ENCODE measurements at places on chromosomes 1 and 21.

DNA sequence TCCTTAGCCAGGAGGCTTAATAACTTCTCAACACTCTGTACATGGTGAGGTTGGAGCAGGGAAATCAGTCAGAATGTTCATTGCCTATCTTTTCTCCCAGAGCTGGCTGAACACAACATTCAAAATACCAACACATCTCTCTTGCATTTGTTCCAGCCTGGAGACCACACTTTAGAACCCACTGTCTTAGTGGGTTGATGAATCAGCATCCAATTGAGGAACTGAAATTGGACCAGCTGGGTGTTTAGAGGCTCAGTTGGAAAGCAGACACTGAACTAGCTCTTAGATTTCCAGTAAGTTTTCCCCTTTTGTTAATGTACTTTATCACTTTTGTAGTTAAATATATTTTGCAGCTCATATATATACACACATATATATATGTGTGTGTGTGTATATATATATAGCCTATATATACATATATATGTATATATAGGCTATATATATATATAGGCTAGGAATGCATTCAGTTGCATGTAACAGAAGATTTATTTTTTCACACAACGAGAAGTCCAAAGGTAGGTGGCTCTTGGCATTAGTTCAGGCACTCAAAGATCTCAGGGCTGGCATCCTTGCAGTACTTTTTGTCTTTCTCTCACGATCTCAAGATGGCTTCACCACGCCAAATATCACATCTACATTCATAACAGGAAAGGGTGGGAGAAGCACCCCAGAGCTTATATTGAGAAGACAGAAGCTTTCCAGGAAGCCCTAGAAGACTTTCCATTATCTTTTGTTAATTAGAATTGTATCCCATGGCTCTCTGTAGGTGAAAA is 35.0 kb upstream of the HUNK start:
- no peak for DNase-seq

DNA sequence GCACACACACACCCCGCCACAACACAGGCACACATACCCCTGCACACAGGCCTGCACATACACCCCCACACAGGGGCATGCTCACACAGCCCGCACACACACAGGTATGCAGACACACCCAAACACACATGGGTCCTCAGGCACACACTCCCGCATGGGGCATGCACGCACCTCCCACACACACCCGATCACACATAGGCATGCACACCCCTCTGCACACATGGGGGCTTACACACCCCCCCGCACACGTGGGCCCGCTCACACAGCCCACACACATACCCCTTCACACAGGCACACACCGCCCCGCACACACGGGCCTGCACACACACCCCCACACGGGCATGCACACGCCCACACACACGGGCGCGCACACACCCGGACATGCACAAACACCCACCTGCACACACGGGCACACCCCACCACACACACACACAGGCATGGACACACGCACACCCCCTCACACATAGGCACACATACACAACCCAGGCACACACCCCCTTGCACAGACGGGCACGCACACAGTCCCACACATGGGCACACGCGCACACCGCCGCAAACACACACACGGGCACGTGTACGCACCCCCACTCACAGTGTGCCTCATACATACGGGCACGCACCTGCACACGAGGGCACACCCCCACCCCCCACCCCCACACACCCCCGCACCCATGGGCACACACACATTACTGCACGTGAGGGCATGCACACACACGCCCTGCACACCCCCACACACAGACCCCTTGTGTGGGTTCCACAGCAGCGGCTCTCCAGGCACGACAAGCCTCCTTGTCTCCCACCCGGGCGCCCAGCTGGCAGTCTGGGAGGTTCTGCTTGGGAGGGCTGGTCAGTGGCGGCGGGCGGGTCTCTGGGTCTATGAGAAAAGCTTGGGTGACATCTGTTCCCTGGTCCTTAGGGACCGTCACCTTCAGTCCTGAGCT is 8.3 kb downstream of the ATAD3B start:
- DNase-seq: no peak

DNA sequence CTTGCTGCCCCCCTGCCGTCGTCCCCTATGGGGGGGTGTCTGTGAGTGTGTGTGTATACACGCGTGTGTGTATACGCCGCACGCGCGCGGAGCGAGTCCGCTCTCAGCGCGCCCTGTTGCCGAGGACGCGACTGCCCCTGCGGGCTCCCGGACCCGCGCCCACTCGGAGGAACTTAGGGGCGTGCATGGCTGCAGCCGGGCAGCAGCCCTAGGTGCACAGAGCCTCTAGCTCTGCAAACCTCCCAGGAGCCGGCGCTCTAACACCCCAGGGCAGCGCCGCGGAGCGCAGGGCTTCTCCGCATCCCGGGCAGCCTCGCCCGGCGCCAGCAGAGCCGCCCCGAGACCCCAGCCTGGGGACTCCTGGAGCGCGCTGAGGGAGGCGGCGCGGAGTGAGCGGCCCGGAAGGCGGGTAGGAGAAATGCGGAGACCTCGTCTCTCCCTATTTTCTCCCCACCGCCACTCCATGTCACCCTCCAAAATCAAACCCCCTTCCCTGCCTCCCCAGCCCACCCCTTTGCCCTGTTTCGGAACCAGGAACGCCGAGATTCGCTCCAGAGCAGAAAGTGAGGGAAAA is 574 bp downstream of the ITPKB start:
- DNase-seq: peak; percentile 61

DNA sequence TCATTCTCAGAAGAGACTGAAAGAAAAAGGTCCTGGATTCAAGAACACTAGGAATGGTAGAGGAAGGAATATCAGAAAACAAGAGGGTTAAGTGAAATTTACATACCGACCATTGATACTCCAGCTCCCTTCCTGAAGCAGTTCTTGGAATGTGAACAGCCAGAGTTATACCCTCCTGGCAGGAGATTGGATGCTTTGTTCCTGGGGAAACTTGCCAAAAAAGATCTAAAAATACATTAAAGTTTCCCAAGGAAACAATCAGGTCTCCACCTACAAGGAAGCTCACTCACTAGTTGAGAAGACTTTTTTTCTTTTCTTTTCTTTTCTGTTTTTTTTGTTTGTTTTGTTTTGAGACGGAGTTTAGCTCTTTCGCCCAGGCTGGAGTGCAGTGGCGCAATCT is 91.1 kb downstream of the HLX start:
- no peak for DNase-seq

DNA sequence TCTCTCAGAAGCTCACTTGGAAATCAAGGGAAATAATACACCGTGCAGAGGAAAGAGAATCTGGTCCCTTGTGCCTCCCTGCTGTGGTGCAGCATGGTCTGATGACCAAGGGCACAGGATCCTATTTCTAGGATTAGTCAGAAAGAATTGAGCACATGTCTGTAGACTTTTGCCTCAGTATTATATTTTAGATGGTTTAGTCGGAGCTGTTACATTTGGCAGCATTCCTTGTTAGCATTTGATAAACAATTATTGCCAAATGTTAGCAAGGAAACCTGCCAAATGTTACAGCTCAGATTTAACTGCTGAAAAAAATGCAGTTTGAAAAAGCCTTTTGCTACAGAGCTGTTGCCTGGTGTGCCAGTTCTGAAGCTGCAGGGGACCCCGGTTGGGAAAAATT is 183.5 kb upstream of the DPYD start:
- no peak for DNase-seq

DNA sequence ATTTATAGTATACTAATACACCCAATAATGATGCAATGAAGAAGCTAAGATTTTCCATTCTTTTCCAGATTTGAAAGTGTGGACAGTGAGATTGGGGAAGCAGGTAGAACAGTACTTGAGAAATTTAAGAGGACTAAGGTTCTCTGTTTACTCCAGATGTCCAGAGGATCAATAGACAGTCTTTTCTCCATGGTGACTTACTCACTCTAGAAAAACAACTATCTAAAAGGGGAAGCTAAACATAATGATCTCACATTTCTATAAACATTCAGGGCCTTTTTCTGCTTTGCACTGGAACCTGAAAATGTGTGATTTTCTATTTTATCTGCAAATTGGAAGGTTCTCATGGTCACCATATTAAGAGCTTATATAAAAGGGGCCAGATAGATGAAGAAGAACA is 93.9 kb upstream of the ZBTB18 start:
- DNase-seq: no peak

DNA sequence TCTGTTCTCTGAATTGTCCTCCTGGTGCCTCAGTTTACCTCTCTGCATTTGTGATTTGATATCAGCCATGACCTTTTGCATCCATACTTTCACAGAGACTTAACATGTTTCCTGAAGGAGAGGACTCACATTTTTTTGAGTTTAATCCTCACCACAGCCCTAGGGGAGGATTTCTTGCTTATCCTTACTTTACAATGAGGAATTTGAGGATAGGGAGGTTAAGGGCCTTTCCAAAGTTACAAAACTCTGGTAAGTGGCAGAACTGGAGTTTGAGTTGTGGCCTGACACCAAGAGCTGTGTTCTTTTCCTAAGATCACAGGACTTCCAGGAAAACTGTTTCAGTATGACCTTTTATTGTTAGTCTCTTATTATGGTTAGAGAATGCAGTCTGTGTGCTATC is 34.2 kb downstream of the TNFRSF8 start:
- no peak for DNase-seq

GRCh38 chr1:112418099-112418892 is 22.3 kb downstream of the CTTNBP2NL start:
- no peak for DNase-seq

DNA sequence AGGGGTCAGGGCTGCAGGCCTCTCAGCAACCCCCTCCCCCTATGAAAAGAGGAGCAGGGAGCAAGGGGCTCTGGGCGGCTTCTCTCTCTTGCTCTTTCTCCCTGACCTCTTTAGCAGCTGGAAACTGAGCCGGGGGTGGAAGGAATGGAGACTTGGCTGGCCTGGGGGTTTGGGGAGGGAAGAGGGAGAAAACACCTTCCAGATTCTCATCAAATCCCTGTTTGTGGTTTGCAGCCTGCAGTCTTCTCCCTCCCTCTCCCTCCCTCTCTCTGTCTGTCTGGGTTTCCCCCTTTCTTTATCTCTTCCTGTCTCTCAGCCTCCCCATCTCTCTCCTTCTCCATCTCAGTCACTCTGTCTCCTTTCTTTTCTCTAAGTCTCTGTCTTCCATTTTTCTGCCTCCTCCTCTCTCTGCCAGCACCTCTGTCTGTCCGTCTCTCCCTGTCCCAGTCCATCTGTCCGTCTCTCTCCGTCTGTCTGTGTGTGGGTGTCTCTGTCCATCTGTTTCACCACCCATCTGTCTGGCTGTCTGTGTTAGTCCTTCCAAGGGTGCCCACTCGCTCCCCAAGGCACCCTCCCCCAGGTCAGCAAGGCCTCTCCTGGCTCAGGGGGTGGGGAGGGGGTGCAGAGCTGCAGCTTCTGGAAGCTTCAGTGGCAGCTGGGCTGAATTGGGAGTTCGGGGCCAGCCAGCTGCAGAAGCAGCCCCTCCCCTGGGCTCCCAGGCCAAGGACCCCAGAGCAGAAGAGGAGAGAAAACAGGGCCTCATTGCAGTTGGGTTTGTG is 6.2 kb downstream of the AHDC1 start:
- no peak for DNase-seq

DNA sequence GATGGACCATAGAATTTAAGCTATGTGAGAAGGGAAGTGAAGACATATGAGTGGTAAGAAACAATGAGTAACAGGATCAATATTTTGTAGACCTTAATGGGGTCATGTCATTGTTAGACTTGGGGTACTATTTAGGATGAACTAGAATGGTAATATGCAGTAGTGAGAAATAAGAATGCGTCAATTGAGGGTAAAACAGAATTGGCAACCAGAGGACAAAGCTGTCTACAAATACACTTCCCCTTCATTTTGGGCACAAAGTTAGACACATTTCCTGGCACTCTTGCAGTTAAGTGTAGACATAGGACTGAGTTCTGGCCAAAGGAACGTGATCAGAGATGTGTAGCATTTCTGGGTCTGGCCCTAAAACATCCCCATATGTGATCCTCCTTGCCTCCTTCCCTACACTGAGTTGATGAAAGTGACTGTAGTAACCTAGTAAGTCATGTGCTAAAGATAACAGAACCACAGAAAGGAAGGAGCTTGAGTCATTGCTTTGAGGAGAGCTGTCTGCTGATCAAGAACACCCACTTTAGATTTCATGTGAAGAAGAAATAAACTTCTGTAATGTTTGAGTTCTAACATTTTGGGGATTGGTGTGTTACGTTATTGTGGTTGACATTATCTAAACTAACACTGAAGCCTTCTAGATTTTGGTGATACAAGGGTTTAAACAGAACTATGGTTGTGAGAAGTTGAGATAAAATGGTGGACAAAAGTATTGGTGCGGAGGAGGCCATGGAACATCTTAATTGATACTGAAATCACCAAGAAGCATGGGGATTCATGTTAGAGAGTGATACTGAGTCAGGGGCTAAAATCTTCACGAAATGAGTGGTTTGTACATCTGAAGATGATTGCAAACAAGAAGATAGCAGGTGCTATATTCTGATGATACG is 41.7 kb downstream of the CD55 start:
- DNase-seq: no peak

GRCh38 chr1:203290261-203291089 is 14.8 kb upstream of the BTG2 start:
- peak; percentile 92 for DNase-seq

GRCh38 chr1:27004471-27005165 is 8.0 kb downstream of the TENT5B start:
- no peak for DNase-seq

DNA sequence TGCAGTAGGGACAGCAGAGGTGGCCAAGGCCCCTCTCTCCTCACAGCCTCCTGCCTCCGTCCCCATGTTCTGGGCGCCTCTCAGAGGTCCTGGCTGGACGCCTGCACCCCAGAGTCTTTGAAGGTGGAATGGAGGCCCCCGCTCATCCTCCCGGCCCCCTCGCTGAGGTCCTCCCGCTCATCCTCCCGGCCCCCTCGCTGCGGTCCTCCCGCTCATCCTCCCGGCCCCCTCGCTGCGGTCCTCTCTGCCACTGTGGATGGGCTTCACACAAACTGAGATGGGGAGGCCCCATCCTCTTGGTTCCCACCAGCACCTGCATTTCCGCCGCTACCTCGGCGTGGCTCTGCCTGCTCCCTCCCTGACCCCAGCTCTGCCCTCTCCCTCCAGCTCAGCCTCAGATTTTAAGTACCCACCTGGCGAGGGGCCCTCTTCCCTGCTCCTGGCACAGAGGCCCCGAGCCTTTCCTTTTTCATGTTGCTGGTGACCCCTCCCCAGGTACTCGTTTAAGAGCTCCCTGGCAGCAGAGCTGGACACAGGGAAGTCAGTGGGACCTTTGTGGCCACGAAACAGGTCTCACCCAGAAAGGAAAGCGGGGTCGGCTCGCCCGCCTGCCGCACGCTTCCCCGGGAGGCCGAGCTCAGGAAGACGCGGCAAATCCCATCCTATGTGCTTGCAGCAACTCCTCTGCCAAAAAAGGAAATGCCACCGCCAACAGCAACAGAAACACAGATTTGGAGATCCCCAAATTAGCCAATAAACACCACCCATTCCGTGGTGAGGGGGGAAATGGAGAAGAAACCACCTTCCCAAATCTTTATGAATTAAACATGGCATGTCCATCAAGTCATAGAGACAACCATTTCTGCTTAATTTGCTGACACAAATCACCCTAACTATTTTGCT is 143.7 kb downstream of the PRDM16 start:
- no peak for DNase-seq

GRCh38 chr21:30189773-30190172 is 23.2 kb upstream of the CLDN17 start:
- no peak for DNase-seq

GRCh38 chr21:38679534-38679933 is 126.2 kb upstream of the ETS2 start:
- no peak for DNase-seq

GRCh38 chr1:179121159-179121938 is 39.5 kb downstream of the TOR3A start:
- DNase-seq: no peak

GRCh38 chr1:230277201-230278025 is 148.7 kb downstream of the PGBD5 start:
- no peak for DNase-seq

All from occipital lobe (tissue), 3 donors.